HS-27A (cell line): ENCODE measurements at places on chromosomes 6 and 20.

GRCh38 chr20:38806855-38807655 is 1.6 kb downstream of the PPP1R16B start:
- no peak for DNase-seq

- DNase-seq, result no peak
Observed at GRCh38 chr20:62360854-62361798, 6.0 kb downstream of the LAMA5 start.

DNA sequence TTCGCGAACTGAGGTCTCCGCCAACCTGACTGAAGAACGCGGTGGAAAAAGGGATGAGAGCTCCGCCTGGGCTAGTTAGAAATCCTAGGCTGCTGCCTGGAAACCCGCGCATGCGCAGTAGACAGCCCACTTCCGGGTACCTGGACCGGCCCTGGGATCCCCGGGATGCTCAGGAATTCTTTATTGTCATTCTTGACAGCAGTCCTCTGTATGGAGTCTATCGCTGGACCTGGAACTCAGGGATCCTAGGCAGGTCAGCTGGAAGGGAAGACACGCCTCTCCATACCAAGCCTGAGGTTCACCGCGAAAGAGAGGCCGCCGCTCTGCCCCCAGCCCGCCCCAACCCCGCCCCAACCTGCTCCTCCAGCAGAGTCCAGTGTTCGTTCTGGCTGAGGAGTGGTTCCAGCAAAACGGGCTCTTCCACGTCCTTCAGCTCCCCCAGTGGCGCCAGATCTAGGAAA is 1379.2 kb upstream of the DEFB115 start:
- DNase-seq, result no peak

GRCh38 chr6:125192610-125192930 is 39.0 kb downstream of the TPD52L1 start:
- no peak for DNase-seq

GRCh38 chr6:47073125-47074110 is 31.3 kb upstream of the ADGRF1 start:
- DNase-seq, result no peak

DNA sequence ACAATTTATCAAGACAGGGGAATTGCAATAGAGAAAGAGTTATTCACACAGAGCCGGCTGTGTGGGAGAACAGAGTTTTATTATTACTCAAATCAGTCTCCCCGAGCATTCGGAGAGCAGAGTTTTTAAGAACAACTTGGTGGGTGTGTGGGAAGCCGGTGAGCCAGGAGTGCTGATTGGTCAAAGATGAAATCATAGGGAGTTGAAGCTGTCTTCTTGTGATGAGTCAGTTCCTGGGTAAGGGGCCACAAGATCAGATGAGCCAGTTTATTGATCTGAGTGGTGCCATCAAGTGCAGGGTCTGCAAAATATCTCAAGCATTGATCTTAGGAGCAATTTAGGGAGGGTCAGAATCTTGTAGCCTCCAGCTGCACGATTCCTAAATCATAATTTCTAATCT is 50.0 kb upstream of the ECI2 start:
- no peak for DNase-seq

DNA sequence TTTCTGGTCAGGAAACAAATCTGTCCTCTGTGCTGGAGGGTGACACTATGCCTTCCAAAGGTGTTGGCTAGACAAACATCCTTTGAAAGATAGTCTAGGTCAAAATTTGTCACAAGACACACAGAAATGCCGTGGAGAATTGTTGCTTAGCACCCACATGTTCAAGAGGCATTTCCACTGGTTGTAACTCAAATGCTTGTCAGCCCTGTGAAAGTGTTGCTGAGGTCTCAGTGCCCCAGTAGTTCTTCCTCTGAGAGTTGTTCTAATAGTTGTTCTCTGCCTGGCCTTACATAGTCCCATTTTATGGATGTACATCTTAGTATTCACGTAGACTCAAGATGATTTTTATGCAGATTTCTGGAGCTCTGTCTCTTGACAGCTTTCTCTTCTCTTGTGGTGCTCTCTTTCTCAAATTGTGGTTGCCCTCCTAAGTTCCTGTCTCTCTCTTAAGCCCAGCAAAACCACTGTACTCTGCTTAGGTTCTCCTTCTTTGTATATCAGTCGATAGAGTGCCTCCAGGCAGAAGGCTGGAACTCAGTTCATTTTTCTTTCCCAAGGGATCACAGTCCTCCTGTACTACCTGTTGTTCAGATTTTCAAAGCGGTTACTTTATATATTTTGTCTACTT is 39.5 kb upstream of the REV3L start:
- no peak for DNase-seq

DNA sequence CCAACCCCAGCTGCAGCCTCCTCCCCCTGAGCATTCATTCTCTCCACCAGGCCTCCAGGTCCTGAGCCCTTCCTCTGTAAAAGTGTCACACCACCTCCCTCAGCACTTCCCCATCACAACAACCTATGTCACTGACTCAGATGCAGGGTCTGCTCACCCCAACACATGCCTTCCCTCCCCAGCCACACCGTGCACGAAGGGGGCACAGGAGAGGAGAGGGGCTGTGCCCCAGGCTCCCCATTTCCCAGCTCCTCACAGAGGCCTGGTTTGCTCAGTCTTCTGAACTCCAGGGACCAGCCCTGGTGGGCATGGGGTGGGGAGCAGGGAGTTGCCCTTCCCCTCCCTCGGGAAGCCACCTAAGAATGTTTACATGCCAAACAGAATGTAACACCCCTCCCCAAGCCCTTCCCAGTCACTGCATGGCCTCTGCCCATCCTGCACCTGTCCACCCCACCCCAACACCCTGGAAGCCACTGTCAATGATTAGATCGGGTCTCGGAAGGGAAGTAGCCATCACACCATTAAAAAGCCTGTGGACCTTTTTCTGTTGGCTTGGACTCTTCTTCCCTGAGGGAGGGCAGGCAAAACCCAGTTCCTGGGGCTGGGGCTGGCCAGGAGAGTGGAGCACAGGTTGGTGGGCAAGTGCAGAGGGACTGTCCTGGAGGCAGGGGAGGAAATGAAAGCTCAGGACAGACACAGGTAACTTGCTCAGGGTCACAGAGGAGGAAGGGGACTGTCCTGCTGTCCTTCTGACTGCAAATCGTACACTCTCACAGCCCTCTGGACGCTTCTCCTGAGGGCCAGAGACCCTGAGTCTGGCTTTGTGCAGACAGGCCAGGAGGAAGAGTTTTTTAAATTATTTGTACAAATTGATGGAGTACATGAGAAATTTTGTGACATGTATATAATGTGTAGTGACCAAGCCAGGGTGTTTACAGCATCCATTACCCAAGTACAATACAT is 10.1 kb upstream of the SLC22A7 start:
- no peak for DNase-seq

DNA sequence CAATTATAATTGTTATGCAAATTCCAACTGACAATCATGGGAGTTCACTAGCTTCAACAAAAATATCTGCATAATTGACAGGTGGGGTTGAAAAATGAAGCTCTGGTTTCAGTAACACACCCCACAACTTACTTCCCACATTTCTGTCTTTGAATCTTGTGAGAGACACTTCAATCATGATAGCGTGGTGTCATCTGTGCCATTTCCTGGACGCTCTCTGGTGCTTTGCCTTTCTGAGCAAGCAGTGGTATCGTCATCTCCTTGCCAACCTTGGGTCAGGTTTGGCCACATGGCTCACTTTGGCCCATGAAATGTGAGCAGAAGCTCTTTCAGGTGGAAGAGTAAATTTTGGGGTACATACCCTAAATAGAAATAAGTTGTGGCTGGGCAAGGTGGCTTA is 10.2 kb downstream of the BMP7 start:
- DNase-seq, result no peak

- no peak for DNase-seq
Observed at GRCh38 chr6:160260803-160261450, 2.3 kb upstream of the SLC22A2 start.

- no peak for DNase-seq
Observed at GRCh38 chr6:117478853-117479231, 3.6 kb upstream of the DCBLD1 start.

- no peak for DNase-seq
Observed at GRCh38 chr6:138923561-138923960, 64.5 kb downstream of the REPS1 start.

GRCh38 chr6:140548366-140548765 is 1173.9 kb upstream of the CITED2 start:
- DNase-seq, result no peak

- DNase-seq, result no peak
Observed at GRCh38 chr6:138104618-138105213, 2.5 kb downstream of the PERP start.

DNA sequence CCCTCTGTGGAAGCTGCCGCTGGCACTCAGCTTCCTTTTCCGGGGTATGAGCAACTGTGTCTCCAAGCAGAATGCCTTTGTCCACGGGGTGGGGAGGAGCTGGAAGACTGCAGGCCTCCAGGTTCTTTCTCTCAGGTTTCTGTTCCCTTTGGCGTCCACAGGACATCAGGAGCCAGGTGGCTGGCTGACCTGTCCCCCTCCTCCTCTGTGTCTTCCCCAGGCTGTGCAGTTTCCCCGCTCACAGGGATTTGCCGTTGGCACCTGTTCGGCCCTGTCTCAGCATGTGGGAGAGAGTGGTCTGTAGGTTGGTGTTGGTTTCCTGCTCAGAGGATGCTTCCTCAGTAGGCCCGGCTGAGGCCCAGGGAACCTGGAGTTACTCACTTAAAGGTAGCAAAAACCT is 43.5 kb downstream of the CDS2 start:
- no peak for DNase-seq

DNA sequence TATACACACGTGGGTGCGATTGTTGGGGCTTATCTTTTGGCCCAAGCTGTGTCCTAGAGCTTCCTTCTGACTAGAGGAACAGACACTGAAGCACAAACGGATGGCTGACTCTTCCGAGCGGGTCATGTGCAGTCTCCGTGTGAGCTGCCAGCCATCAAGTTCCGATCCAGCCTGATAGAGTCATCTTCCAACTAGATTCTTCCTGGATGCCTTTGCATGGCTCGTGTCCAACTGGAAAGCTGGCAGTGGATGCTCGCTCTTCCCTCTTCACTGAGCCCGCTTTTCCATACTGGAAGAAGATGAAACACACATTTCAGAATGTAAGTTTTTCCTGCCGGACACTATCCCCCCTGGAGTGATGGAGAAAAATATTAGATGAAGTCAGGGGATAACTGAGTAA is 148.1 kb downstream of the SCML4 start:
- DNase-seq, result no peak

- DNase-seq, result no peak
Observed at GRCh38 chr6:139625998-139626975, 251.8 kb upstream of the CITED2 start.

DNA sequence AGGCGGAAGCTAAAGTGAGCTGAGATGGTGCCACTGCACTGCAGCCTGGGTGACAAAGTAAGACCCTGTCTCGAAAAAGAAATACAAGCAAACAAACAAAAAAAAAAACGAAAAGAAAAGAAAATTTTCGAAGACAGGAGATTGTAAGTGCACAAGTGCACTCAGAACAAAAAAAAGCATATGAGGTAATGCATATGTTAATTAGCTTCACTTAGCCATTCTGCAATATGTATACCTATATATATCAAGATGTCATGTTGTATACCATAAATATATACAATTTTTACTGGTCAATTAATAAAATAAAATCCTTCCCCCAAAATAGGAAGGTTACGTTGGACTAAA is 127.5 kb downstream of the RIN2 start:
- no peak for DNase-seq
